Choroid plexus epithelial cell (primary cell): ENCODE measurements at places on chromosomes 11 and 22.

GRCh38 chr11:102306048-102306597, 11.2 kb upstream of the BIRC3 start:
- DNase-seq: no peak

DNA sequence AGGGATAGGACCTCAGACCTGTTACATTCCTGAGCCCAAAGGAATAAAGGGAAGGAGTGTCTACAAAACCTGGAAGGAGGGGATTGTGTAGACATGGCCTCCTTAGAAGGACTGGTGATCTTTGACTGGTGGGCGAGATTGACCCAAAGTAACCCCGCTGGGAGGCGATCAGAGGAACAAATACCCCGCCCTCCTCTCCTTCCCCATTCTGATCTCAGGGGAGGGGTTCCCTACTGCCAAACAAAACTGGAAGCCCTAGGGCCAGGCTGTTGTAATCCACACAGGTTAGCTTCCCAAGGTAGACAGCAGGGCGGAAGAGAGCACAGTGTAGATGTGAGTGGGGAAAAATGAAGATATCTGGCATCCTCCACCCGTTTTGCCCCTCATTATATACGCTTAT, 24.7 kb downstream of the NCF4 start:
- no peak for DNase-seq

DNA sequence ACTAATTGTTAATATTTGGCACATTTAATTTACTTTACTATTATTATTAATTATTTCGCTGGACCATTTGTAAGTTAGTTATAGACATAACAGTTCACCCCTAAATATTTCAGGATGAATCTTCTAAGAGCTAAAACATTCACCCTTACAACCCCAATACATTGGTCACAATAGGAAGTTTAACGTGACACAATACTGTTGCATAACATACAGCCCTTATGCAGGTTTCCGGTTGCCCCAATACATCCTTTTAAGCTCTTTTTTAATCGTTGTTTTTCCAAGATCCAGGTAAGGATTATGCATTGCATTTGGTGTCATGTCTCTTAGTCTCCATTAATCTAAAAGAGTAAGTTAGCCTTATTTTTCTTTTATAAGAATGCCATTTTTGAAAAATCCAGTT, 71.2 kb downstream of the HSD17B12 start:
- DNase-seq: no peak

- DNase-seq: no peak
Measured at GRCh38 chr22:17303441-17303839, 65.8 kb upstream of the CECR2 start.

GRCh38 chr11:66188580-66188979, 79.9 kb upstream of the RAB1B start:
- DNase-seq: peak; percentile 73

DNA sequence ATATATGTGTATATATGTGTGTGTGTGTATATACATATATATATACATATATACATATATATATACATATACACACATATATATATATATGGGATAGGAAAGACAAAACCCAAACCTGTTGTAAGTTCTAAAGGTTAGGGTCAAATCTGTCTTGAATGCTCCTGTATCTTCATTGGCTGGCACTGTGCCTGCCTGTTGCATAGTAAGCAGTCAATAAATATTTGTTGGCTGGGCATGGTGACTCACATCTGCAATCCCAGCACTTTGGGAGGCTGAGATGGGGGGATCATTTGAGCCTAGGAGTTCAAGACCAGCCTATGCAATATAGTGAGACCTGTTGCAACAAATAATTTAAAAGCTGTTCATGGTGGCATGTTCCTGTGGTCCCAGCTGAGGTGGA, 205.4 kb downstream of the DBX1 start:
- DNase-seq: peak; percentile 44

GRCh38 chr11:35304386-35304775, 115.0 kb downstream of the SLC1A2 start:
- peak; percentile 79 for DNase-seq

DNA sequence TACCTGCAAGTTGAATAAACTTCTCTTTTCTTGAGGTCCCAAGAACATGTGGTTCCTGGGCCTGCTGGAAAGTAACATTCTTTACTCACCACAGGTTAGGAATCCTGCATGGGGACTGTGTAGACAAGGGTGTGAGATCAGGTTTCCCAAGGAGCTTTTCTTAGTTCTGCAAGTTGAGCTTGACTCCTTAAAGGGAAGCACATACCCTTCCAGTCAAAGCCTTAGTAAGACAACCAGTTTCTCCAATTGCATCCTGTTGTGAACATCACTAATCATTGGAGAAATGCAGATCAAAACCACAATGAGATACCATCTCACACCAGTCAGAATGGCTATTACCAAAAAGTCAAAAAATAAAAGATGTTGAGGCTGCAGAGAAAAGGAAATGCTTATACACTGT, 48.3 kb upstream of the PAK1 start:
- peak; percentile 35 for DNase-seq

- DNase-seq: no peak
Measured at GRCh38 chr22:20276468-20276867, 8.3 kb upstream of the RTN4R start.

GRCh38 chr11:970319-970871, 44.7 kb downstream of the AP2A2 start:
- DNase-seq: no peak

GRCh38 chr22:48660790-48661740, 1166.6 kb downstream of the BRD1 start:
- DNase-seq: no peak

DNA sequence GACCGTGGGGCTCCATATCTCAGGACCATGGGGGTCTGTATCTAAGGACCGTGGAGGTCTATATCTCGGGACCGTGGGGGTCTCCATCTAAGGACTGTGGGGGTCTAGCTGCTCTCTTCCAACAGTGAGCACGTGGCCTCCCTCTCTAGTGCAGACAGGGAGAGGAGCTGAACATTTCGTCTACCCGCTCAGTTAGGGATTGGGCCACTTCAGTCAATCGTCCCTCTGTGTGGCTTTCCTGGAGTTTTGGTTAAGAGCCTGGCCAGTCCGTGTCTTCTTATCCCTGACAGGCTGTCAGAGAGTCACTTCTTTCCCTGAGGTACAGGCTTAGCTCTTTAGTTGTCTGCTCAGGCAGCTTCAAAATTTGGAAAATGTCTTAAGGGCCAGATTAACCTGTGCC, 3.1 kb downstream of the KRTAP5-1 start:
- DNase-seq: no peak

DNA sequence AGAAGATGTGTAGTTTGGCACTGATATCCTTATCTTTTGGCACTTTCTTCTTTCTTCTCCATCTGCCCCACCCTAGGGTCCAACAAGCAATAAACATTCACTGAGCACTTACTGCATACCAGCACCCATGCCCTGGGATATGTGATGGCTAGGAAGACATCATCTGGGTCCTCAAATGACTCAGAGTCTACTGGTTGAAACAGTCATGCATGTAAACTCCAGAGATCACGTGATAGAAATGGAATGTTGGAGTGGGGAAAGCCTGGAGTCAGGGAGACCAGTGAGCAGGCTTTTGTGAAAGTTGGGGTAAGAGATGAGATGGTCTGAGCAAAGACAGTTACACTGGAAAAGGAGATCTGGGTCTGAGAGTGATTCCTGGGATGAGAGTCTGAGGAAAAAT, 724.9 kb upstream of the TENM4 start:
- no peak for DNase-seq

DNA sequence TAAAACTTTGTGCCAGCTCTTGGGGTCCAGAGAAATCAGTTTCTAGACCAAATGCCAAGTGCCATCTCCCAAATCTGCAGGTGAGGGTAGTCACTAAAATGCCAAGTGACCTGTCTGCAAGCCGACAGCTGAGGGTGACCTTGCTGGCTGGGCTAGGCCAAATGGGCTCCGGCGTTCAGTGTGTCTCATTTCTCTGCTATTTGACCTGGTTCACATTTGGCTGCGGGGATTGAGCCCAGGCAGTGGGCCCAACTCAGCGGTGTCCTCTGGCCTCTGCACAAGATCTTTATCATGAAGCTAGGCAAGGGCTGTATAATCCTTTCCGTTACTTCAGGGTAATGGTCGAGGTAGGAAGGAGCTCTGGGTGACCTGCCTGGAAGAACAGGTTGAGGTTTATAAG, 87.5 kb downstream of the SNX19 start:
- DNase-seq: no peak

- DNase-seq: peak; percentile 21
Measured at GRCh38 chr11:68796801-68797200, 44.9 kb downstream of the CPT1A start.

- DNase-seq: peak; percentile 97
Measured at GRCh38 chr11:112321501-112322172, 61.0 kb upstream of the PLET1 start.

DNA sequence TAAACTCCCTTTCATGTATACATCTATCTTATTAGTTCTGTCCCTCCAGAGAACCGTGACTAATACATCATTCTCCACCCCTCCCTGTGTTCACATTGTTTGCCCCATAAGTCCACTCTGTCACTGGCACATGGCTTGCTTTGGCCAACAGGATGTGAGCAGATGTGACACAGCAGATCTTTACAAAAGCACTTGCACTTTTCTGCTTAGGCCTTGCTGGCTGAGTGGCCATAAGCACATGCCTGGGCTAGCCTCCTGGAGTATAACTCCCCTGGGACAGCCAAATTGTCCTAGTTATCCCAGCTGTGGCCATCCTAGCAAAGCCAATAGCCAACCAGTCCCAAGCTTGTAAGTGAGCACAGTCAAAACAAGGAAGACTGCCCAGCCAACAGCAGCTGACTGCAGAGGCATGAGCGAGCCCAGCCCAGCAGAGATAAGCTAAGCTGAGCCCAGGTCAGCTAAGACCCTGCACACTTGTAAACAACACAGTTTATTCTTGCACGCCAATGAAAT, 9.7 kb upstream of the RCN1 start:
- peak; percentile 41 for DNase-seq

DNA sequence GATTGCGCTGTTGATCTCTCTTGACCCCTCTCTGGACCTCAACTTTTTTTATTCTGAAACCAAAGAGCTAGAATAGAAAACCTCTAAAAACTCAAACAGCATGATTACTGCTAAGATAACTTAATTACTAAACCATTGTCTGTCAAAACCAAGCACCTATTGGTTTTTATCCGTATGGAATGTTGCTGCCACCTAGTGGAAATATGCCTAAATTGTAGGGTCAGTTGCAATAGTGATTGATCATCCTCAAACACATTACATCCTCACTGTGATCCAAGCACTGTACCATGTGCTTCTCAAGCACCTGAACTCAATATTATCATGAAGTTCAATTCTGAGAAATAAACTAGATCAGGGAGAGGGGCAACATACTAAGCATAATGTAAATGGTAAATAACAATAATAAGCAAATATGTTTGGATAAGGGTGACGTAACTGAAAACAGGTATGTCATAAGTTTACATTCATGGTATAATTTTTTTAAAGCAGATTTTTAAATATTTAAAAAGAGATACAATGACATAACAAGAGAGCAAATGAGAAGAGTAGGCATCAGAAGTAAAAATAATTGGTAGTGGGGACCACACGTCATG, 3.8 kb upstream of the OR5A2 start:
- peak; percentile 69 for DNase-seq

GRCh38 chr11:32870676-32871075, 21.9 kb upstream of the QSER1 start:
- DNase-seq: peak; percentile 18

- no peak for DNase-seq
Measured at GRCh38 chr11:61356706-61357105, 5.0 kb downstream of the CYB561A3 start.

DNA sequence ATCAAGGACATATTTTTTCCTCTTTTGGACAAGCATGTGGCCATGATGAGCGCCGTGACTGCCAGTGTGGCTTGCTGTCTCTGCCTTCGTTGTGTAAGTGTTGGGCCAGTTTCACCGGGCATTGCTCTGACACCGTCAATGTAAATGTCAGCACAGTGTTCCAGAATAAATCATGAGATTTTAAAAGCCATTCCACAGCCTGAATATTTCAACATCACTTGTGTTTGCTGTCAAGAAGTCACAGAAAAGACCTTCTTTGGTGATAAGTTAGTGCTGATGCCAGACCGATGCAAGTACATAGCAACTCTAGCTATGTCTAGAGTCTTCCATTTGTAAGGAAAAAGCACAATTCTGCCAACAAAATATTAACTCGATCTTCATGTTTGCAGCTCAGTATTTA, 467.8 kb downstream of the TBC1D22A start:
- no peak for DNase-seq

DNA sequence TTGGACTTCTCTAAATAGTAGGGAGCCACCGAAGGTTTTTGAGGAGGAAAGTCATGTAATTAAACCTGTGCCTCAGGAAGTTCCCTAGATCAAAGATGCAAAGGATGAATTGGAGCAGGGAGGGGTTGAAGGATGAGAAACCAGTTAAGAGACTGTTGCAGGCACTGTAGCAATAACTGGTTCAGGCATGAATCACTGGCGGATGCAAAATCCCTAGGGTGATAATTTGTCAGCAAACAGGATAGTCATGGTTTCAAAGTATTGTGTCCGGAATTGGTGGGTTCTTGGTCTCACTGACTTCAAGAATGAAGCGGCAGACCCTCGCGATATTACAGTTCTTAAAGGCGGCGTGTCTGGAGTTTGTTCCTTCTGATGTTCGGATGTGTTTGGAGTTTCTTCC, 19.9 kb downstream of the TRIOBP start:
- peak; percentile 67 for DNase-seq

DNA sequence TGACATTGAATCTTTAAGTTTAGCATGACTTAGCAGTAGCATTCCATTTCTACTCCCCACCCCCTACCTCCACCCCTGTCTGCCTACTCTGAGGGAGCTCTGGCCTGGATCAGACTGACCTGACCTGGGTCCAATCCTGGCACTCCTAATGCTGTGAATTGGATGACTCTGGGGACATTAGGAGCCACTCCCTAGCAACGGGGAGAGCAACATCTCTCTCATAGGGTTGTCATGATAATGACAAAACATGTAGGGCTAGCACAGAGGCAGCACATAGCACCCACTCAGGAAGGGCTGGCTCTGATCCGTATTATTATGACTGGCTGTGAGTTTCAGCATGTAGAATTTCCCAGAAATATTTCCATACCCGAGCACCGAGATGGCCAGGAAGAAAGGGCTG, 40.5 kb downstream of the CABIN1 start:
- DNase-seq: no peak

DNA sequence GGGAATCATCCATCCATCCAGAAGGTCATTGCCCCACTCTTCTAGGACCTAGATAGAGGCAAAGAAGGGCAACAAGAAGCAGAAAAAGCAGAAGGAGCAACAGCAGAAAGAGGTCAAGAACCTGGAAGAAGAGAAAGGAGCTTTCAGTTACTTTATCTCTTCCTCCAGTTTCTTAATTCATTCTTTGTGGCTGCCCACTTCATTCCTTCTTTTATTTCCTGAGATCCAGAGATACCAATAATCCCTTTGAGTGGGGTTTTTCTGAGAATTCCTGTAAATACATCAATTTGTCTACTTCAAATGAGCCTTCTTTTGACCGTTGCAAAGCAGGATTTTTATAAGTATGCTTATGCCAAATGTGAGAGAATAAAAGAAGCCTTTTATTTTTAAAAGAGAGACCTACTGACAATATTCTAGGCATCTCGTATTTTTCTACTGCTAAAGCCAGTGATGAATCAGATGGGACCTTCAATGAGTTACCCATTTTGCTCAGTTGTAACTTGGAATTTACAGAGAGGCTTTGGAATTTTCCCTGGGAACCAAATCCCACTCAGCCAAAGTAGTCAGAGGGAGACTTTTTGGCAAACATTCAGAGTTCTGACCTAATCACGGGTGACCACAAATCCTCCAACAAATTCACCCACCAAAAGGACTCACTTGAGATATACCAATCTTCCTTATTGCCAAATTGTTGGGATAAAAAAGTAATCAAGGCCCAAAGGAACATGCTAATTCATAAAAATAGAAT, 54.9 kb downstream of the ZC3H12C start:
- peak; percentile 80 for DNase-seq
